ENCODE measurements at places on chromosomes 5 and 9.

DNA sequence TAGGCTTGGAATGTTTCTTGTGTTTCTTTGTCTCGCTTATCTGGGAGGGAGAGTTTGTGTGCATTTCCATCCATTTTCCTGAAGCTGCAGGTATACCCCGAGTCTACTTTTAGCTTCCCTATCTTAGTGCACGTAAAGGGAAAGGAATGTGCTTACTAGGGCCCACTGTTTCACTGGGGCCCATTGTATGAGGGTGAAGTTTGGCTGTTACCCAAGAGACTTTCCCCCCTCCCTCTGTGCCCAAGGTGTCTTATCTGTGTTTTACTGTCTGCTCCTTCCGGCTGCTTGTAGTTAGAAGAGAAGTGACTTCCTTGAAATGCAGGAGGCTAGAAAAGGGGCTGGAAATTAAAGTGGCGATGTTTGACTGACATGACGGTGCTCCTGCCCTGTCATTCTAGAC, 12.1 kb upstream of the BTNL3 start:
- DNase-seq, result no peak

DNA sequence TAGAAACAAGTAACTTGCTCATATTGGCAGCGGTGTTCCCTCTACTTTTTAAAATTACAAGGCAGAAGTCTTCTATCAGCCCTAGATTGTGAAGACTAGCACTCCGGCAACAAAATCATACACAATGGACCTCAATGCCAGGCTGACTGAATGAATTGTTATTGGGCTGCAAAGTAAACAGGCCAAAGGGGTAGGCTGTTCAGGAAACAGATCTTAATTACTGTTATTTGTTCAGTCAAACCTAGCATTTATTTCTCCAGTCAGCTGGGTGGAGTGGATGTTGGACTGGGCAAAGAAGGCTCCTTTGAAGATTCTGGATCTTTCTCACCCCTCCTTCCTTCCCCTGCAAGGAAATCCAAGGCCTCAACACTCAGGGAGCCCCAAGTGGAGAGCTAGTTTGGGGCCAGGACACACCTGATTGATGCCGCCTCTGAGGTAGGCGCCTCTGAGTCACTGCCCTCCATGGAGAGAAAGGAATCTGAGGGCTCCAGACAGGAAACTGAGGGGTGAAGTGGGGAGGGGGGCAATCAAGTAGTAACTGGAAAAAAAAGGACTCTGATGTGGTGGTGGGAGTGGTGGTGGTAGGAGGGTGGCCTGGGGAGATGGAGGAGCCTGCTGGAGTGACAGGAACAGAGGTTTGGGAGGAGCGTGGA, 35.5 kb downstream of the SERINC5 start:
- DNase-seq, result no peak

DNA sequence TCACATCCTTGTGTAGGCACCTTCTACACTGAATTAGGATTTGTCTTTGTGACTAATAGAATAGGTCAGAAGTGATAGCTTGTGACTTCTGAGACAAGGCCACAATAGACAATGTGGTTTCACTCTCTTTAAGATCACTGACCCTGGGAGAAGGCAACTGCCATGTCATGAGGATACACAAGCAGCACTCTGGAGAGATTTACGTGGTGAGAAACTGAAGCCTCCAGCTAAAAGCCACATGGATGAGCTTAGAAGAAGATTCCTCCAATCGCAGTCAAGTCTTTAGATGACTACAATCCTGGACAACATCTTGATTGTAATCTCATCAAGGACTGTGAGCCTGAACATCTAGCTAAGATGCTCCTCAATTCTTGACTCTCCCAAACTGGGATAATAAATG, 206.6 kb downstream of the ESM1 start:
- DNase-seq, result no peak

DNA sequence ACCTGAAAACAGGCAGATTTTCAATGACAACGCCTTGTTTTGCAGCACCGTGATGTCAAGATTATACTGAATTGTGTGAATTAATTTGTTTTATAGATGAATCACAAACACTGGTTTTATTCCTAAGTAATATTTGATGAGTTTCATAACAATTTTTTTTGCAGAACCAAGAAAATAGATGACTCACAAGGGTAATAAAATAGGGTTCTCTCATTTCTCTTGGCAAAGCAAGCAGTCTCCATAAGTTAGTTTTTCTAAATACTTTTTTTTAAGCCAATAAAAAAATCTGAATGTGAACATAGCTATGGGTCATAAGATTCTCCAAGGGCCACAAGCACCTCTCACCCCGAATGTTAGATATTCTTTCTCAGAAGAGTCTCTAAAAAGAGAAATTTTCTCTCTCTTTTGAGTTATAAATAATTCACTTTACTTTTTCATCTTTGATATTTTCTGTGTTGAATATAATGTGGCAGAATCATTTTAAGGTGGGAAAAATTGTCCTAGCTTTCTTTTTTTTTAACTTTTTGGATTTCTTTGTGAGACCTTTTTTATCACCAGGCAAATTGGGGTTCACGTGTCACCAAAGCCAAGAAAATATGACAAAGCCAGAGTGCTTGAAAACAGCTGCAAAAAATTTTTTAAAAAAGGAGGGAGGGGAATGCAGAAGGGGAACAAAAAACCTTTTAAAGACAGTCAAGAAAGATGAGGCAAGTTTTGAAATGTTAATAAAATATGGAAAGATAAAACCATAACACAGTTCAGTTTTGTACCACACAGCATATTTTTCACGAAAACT, 174.6 kb upstream of the DAPK1 start:
- no peak for DNase-seq

GRCh38 chr5:137292461-137293027, 206.6 kb downstream of the SPOCK1 start:
- DNase-seq, result no peak

GRCh38 chr5:118980017-118980416, 8.3 kb downstream of the DTWD2 start:
- DNase-seq, result no peak

GRCh38 chr5:19855031-19855430, 133.0 kb downstream of the CDH18 start:
- DNase-seq, result no peak

GRCh38 chr5:67813877-67814539, 401.5 kb upstream of the PIK3R1 start:
- DNase-seq, result no peak

DNA sequence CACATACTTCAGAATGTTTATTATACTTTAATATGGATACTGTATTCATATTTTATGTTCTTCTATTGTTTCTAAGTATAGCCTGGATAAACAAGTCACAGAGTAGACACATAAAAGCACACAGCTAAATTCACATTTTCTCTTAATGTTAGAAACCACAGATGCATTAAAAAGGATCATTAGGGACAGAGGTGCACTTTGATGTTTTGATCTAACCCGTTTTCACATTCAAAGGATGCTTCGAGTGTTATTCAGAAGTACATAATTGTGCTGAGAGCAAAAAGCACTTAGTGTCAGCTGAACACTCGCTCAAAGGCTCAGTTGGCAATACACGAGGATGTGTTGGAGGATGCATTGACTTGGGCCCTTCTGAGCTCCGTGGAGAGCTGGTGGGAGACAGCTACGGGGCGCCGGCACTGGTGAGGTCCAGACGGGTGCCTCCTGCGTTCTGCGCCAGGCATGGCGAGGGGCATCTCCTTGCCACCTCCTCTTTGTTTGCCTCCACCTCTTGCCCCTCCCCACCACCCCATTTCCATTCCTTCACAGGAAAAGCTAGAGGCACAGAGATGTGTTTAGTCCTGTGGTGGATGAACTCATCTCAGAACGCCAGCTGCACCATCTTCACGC, 35.5 kb downstream of the MED10 start:
- DNase-seq, result no peak

DNA sequence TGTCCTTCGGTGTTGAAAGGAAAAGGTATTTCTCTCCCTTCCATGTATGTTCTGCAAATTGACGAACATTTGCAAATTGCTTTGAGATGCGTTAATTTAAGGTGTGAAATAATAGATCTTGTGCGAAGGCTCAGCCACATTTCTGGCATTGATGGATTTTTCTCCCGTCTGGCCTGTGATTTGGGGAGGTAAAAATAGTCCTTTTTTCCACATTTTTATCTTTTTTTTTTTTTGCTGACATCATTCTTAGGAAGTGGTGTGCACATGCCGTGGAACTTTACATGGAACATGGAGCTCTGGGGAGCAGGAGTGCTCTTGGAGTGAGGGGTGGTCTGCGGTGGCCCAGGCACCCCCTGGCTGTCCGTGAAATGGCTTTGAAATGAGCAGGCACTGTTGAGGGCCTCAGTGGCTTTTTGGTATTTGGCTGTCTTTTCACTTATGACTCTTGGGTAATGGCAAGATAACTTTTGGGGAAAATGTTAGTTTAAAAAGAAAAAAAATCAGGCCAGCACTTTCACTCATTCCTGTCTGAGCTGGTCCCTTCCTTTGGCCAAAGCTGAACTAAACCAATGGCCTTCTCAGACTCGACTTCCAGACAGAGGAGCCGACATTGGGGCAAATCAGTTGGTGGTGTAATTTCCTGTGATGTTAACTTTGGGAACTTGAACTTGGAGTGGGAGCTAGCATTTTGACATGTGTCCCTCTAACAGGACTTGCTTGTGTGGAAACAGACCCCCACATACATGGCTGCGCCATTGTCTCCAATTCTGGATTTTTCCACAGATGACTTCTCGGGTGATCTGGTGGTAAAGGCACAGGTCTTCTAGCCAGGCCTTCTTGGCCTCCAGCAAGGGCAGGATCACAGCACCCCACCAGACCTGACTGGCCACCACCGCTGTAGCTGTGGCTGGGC, 4.2 kb downstream of the NEK6 start:
- no peak for DNase-seq

DNA sequence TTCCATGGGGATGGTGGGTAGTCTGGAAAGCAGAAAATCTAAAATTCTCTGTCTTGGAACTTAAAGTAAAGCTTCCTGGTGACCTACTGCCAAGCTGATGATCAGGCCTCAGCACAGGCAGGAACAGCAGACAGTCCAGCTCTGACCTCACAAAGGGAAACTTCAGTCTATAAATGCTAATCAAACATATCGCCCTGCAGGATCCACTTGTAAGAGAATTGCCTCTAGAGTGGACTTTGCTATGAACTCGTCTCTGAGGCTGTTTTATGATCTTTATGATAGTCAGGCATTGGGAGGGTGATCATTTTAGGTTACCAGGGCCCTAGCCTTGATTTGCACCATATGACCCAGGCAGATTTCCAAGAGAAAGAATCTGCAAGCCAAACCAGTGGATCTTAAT, 67.6 kb upstream of the SELENOP start:
- DNase-seq, result no peak

DNA sequence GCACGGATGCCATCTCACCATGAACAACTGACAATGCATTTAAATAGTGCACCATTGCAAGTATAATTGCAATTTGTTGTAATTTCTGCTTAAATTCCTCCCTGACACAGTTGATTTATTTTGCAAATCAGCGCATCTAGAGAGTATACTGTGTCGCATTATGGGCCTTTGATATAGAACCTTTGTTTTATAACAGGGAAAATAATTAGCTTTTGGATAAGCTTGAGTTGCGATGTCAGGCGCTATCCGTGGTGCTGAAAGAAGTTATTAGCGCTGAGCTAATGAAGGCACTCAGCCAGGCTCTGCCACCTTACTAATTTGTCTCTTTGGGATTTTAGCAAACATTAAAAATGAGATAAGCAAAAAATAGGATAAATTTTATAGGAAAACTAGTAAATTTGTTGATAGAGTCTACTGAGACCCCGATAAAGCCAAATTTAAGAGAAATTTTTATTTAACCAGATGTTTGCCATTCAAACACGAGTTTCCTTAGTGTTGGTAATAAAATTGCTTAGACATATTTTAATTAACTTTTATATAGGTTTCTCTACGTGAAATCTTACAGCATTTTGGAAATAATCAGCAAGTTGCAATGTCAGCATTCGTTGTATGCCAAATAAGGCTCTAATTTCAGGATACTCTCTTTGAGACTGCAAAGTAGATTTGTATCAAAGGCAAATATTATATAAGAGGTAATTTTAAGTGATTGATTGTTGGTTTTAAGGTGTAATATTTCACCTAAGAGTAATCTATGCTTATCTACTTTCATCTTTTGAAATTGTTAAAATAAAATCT, 355.5 kb downstream of the TLR4 start:
- DNase-seq, result no peak

DNA sequence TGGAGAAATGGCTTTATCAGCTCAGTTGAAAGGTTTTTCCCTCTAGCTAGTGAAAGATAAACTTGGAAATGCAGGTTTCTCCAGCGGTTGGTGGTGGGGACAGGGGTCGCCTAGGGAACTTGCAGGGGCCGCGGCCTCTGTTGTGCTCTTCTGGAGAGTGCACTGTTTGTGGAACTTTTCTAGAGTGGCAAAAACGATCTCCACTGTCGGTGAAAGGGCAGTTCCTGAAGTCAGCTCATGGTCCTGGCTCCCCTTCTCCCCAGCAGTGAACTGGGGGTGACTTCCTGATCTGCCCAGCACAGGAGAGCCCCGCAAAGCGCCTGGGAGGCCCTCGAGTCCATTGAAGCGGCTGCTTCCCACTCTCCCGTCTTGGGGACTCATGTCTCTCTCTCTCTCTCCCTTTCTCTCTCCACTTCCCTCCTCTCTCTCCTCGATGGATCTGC, 3.2 kb downstream of the IRX1 start:
- DNase-seq, result no peak

DNA sequence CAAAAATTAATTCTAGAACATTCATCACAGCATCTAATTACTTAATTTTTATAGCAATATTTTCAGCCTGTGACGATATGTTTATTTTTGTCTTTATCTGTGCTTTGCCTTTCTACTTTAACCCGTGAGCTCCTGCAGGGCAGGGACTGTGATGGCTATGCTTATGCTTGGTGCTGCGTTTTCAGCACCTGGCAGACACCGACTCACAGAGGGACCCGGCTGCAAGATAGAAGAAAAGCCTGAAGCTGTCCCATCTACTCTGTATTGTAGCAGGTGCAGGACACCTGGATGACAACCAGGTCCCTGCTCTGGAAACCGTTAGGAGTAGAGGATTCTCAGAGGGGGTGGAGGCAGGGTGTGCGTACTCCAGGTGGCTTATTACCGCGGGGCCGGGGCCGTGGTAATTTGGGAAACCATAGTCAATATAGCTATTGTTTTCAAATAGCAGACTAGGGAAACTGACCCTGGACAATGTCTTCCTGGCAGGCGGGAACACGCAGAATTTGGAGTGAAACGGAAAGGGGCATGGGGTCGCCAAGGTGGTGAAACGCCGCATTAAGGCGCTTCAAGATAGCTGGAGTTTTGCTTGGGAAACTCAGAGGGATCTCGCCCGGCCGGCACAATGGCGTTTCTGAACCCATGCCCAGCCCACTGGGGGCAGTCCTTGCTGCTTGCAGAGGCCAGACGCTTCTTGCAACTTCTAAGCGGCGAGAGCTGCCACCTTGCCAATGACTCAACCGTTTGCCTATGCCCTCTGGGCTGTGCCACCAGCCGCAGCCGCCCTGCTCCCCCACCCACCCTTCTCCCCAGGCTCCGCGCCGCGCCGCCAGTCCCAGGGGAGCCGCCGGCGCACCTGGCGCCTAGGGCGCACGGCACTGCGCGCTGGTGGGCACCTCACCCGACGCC, 140.1 kb upstream of the PALM2AKAP2 start:
- DNase-seq, result no peak

GRCh38 chr5:63555874-63556273, 406.4 kb downstream of the HTR1A start:
- DNase-seq, result no peak

GRCh38 chr5:96870094-96871026, 5.9 kb upstream of the ERAP2 start:
- no peak for DNase-seq

- DNase-seq, result no peak
These were observed 167.2 kb downstream of the RASEF start for GRCh38 chr9:82895822-82896110.

- DNase-seq, result no peak
These were observed 22.8 kb upstream of the SCGB3A2 start for GRCh38 chr5:147855774-147856069.

GRCh38 chr5:139971202-139971725, 71.8 kb downstream of the NRG2 start:
- DNase-seq, result no peak

All from activated CD4-positive, CD25-positive, alpha-beta regulatory T cell (primary cell).